ENCODE measurements at places on chromosomes 3 and 15.

DNA sequence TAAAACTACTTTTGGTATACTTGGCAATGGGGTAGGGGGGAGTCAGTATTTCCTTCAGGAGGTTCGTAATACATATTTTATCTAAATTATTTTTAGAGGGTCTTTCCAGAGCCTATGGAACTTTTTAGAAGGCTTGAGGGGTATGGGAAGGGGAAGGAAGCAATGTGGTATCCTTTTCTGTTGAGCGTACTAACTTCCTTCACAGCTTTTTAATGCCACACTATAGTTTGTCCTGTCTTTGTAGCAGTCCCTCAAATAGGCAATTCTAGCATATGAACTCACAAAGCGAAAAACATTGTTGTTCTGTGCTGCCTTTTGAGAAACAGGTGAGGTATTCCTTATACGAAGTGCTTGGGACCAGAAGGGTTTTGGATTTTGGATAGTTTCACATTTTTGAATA is 22.3 kb upstream of the P2RY13 start:
- no peak for ATAC-seq

GRCh38 chr15:42358141-42358540 is 1.2 kb upstream of the CAPN3 start:
- ATAC-seq, result no peak

DNA sequence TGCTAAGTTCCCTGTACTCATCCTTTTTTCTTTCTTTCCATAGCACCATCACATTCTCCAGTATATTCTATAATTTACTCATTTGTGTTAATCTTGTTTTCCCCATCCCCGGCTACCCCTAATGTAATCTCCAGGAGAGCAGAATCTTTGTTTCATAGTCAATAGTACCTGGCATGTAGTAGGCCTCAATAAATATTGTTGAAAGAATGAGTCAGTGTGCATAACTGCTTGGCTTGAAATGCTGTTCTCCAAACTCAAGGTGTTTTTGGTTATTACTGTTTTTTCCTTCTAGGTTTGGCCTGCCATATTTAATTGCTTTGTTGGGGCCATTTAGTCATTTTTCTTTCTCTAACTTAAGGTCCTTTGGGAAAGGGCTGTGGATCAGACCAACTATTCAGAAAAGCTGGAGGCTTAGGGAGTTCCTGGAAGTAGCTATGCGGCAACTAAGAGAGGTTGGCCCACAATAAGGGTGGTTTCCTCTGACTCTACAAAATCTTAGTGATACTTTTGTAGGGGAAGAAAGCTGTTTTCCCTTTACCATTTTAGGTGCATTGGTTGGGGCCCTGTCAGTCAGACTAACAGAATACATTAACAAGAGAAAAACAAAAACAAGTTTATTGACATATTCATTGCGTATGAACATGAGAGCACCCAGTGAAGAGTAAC is 28.4 kb downstream of the KAT2B start:
- no peak for ATAC-seq

DNA sequence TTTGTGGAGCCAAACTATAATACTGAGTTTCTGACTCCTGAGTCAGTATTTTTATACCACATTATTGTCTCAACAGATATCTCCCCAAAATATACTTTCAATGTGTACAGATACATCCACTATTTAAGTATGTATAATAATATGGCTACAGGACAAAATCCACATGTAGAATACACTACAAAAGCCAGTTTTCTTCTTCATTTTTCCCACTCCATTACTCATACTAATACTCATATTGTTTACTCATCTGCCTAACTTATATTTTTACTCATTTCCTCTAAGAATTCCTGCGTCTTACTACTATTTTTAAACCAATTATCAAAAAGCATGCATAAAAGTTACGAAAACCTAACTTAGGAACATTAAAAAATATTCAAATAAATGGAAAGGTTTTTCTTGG is 440.8 kb downstream of the ZNF385D start:
- ATAC-seq, result no peak

GRCh38 chr15:66609876-66610275 is 44.1 kb upstream of the LCTL start:
- no peak for ATAC-seq

GRCh38 chr3:78277220-78277619 is 1237.3 kb downstream of the ROBO2 start:
- ATAC-seq, result no peak

- ATAC-seq, result no peak
Measured at GRCh38 chr3:40329071-40329470, 19.6 kb downstream of the EIF1B start.

- ATAC-seq, result peak; percentile 98
Measured at GRCh38 chr3:189927975-189928895, 192.5 kb downstream of the P3H2 start.

DNA sequence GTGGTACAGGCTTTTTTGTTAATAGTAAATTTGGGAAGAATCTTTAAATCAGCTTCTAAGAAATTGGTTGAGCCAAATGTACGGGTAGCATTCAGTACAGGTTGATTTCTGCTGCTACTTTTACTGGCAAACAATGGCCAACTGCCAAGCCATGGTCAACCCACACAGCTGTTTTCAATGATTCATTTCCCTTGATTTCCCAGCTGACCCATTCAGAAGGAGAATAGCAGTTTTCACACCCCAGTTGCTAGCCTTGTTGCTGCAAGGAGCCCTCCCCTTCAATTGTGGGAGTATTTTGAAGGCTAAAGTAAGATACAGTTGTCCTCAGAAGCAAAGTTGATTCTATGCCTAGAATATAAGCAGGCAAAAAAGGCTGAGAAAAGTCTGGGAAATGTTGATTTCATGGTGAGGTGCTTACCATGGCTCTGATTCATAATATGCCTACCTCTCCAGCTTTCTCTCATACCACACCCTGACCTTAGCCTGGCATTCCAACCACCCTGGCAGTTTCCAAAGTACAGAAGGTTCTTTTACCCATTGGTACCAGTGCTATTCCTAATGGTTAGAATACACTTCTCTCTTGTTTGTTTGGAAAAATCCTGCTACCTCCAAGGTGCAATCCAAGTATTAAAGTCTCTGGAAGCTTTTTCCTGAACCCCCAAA is 320.3 kb upstream of the TGFBR2 start:
- ATAC-seq, result peak; percentile 58

- ATAC-seq, result no peak
Measured at GRCh38 chr3:170566413-170566812, 19.5 kb downstream of the SLC7A14 start.

DNA sequence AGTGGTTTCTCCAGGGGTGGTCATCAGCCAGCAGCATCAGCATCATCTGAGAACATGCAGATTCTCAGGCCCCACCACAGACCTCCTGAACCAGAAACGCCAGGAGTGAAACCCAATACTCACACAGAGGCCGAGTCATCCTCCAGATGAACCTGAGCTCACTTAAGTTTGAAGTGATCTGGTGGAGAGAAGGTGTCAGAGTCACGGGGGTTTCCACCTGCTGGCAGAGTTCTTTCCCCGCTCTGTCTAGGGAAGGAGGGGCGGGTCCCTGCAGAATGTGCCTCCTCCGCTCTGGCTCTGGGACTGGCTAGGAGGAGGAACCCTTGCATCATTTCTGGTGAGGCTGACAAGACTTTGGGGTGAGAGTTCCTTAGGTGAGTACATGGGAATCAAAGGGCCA is 13.3 kb upstream of the KIF23 start:
- ATAC-seq, result no peak

DNA sequence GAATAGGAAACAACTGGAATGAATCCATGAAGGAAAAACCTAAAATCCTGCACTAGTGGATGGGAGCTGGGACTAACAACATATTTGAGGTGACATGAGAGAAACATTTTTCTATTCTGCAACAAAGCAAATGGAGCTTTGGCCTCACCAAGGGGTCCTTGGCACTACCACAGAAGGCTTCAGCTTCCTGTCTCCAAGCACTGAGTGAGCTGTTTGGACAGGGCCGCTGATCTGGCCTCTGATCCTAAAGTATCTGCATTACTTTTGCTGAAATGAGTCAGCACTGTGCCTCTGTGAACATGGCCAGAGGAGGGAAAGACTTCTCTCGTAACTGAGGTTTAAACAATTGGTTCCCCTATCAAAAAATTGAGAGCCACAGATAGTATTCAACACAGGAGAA is 9.0 kb downstream of the ARPP21 start:
- no peak for ATAC-seq

DNA sequence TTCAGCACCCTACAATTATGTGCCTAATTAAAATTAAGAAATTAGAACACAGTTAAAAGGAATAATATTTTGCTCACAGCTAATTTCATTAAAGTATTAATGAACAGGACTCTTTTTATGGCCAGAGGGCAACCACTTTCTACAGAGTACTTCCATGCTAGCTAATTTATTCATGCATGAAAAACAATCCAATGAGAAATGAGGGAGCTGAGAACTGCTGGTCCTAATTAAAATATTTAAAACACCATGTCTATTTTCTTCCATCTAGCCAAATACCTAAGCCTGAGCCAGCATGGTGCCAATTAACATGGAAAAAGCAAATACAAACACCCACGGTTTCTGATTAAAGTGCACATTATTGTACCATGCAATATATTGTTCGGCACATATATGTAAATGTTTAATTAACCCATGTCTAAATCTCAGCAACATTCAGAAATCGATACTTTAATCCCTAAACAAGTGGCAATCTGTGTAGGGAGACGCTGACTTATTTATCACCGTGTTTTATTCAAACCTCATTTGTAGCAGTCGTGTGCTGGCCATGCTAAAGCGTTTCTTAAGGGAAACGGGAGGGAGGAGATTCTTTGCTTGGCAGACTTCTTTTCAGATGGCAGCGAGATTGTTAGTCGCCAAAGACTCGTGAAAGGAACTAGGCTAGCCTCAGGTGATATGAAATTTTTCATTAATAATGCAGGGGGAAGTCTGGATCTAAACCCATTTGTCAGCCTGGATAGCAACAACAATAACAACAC is 193.5 kb downstream of the ANXA2 start:
- ATAC-seq, result no peak

DNA sequence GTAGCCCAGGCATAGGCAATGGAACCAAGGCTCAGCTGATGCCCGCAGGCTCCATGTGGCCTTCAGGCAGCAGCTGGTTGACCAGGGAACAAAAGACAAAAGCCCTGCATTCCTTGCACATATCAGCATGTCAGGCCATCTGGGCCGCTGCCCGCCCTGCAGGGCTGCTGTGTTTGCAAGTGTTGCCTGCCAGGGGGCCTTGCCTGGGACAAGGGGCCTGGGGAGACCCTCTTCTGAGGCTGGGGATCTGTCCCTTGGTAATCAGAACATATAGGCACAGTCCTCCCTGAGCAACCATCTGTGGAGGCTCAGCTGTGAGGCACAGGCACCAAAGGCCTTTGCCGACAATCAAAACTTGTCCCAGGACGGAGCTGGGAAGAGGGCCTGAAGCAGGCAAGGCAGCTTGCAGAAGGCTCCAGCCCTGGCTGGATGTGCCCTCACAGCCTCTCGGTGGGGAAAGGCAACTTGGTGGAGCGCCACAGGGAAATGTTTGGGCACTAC is 138.2 kb downstream of the TPRA1 start:
- no peak for ATAC-seq

- no peak for ATAC-seq
Measured at GRCh38 chr3:58013973-58014649, 5.9 kb downstream of the FLNB start.

DNA sequence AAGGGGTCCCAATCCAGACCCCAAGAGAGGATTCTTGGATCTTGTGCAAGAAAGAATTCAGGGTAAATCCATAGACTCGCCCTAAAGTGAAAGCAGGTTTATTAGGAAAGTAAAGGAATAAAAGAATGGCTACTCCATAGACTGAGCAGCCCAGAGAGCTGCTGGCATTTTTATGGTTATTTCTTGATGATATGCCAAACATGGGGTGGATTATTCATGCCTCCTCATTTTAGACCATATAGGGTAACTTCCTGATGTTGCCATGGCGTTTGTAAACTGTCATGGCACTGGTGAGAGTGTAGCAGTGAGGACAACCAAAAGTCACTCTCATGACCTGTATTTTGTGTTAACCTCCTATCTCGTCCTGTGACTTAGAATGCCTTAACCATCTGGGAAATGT is 142.2 kb downstream of the DOCK3 start:
- no peak for ATAC-seq
